Suprapubic skin (tissue), 4 donors: ENCODE measurements at places on chromosomes 13 and 19. TPM values are rescaled to one million over a fixed set of nuclear protein-coding genes. Genes with fewer than 3 reads are reported as not detected.
A peak's percentile ranks its signal among the peaks of the same experiment; 100 is the strongest.

DNA sequence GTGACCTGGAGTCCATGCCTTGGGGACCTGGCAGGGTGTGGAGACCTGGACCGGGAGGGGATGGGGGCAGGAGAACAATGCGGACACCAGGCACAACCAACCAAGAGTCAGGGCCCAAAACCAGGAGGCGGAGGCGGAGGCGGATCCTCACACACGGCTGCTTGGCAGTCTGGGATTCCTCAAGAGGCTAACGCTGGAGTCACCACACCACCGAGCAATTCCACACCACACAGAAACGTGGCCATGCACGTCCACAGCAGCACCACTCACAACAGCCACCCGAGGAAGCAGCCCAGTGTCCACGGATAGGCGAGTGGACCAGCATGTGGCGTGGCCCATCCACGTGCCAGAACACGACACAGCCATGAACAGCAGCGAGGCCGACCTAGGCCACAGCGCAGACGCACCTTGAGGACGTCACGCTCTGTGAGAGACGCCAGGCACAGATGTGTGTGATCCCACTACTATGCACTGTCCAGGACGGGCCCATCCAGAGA, 17.7 kb downstream of the SBNO2 start:
- DNase-seq: no peak
- no peak overlapping the region for H3K4me3 ChIP-seq
- H3K27ac ChIP-seq: peak overlapping the region; percentile 86
- no peaks in the 10 kb centered on the region for H3K27me3 ChIP-seq
- H3K4me1 ChIP-seq: peaks cover 84% of the 10 kb centered on the region

- H3K4me3 ChIP-seq: no peak overlapping the region
- H3K27ac ChIP-seq: no peak overlapping the region
- peak; percentile 3 for DNase-seq
- H3K36me3 ChIP-seq: no peaks in the 10 kb centered on the region
- H3K27me3 ChIP-seq: no peaks in the 10 kb centered on the region
Observed at GRCh38 chr13:21089830-21090229, 28.4 kb upstream of the LATS2 start.

NAPSA gene
- total RNA-seq: 1.7 TPM

DNA sequence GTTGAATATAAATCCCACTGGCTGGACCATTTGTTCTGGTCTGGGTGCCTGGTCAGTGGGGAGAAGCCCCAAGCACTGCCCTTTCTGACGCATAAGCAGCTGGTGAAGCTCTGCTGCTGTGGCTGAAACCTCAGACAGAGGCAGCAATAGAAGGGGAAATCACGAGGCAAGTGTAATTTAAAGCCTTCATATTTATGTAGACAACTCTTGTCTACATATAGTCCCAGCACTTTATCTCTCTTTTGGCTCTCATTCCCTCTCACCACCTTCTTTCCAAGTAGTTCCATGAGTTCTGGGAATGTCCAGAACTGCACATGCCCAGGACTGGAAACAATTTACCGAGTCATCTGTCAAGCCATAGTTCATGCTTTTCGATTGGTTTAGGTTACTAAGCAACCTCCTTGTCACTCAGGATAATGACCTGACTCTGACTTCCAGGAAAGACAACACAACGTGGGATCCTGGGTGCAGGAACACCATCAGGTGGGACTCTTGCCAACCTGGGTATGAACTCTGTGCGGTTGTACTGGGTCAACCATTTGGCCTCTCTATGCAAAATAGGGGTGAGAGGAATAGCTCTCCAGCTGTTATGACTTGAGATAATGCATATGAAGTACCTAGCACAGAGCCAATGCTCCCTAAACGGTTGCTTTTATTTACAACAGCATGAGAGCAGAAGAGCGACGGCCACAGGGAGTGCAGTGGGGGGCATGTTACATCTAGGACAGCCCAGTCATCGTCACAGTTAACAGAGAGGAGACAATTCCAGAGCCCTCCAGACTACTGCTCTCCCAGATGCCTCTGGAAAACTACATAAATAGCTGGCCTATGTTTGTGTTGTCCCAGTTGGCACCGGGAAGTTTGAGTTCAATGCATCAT, 321.9 kb downstream of the FOXO1 start:
- no peaks in the 10 kb centered on the region for H3K4me1 ChIP-seq
- no peak overlapping the region for H3K27ac ChIP-seq
- H3K4me3 ChIP-seq: no peak overlapping the region
- no peak for DNase-seq

DNA sequence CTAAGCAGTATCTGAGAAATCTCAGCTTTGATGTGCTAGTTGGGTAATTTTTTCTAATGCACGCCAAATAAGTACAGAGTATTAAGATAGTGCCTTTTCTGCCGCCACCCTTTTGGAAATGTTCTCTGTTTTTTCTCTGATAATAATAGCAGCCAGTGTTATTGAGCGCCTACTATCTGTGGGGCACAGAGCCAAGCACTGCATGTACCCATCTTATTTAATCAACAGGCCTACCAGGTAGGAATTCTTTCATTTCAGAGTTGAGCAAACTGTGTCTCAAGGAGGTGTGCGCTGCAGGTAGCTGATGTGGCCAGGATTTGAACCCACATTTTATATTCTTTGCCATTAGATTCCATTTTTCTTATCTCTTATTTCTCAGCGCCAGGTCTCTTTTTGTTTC, 1.4 kb downstream of the EPN1 start:
- peak overlapping the region; percentile 91 for H3K4me3 ChIP-seq
- H3K27me3 ChIP-seq: no peaks in the 10 kb centered on the region
- H3K4me1 ChIP-seq: peaks cover 65% of the 10 kb centered on the region
- H3K36me3 ChIP-seq: peaks cover 53% of the 10 kb centered on the region
- no peak overlapping the region for H3K27ac ChIP-seq
- DNase-seq: no peak
